Left renal pelvis (tissue), 4 donors: ENCODE measurements at places on chromosomes 3 and 15. TPM values are rescaled to one million over a fixed set of nuclear protein-coding genes. Genes with fewer than 3 reads are reported as not detected.

The STRIT1 gene
- 2.3 TPM for polyA plus RNA-seq

The GOLGA8S gene
- 1.5 TPM for polyA plus RNA-seq

The CEP19 gene
- polyA plus RNA-seq = 5.1 TPM

The PLSCR4 gene
- 117 TPM for polyA plus RNA-seq

The PIK3CA gene
- 31.8 TPM for polyA plus RNA-seq

The INSYN1 gene
- 27.3 TPM for polyA plus RNA-seq

The LAMB2 gene
- polyA plus RNA-seq = 379 TPM

DNA sequence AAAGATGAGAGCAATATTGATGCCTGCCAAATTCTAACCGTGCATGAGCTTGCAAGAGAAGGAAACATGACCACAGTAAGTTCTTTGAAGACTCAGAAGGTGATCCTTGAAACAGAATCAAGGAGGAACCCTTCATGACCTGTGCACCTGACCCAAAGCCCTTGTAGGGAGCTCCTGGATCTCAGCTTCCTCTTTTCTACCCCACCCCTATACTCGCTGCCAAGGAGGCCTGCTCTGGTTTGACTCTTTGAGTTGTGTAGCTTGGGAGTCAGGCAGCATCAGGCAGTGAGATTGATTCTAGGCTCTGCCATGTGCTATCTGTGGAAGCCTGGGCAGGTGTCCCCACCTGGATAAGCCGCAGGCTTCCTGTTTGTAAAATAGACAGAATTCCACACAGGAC, 10.6 kb downstream of the TTC21A start:
- no peak for DNase-seq

GRCh38 chr3:61580982-61581643, 19.7 kb downstream of the PTPRG start:
- no peak for DNase-seq

DNA sequence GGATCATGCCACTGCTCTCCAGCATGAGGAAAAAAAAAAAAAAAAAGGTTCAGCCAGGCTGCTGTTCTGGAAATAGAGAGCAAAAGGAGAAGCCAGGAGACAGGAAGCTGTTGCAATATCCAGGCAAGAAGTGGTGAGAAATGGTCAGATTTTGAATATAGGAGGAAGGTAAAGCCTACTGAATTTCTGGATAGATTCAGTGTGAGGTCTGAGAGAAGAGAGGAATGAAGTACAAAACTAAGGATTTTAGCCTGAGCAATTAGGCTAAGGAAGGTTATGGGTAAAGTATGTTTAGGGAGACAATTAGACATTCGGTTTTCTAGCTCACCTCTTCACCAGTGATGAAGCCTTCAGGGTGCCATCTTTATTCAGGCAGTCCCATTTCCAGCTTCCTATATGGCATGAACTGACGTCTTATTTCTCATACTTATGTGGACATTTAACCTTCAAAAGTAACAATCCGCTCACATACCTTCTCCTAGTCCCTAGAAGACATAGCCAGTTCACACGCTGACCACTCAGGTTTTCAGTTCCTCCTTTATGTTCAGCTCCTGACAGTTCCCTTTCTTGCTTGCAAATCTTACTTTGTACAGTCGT, 57.2 kb downstream of the KIF9 start:
- no peak for DNase-seq

- no peak for DNase-seq
These were observed 72.8 kb downstream of the SLC9A9 start for GRCh38 chr3:143775459-143775858.

DNA sequence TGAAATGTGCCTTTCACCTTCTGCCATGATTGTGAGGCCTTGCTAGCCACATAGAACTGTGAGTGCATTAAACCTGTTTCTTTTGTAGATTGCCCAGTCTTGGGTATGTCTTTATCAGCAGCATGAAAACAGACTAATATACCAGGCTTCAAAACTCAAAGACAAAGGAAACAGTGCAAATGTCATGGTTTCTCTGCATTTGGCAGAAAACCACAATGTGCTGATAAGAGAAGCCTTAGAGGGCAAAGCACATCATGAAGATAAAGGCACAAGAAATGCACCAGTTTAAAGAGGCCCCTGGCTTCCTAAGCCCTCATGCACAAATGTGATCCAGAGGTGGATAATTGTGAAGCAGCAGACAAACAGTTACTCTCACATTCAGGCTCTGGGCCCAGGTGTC, 259.2 kb downstream of the CPNE4 start:
- no peak for DNase-seq

DNA sequence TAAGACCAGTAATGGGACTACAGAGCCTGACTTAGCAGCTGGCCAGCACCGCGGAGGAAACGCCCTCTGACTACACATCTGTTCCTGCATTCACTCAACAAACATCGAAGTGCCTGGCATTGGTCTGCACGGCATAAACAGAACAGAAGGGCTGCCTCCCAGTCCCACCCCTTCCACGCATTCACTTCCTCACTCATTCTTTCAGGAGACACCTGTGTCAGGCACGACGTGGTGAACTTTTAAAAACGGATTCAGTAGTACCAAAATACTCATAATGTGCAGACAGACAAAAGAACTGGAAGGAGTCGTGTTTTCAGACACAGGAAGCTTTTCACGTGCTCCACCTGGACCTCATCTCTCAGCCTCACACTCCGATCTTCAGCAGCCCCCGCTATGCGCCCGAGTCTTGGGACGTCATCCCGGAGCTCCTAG, 123.3 kb downstream of the XXYLT1 start:
- no peak for DNase-seq

DNA sequence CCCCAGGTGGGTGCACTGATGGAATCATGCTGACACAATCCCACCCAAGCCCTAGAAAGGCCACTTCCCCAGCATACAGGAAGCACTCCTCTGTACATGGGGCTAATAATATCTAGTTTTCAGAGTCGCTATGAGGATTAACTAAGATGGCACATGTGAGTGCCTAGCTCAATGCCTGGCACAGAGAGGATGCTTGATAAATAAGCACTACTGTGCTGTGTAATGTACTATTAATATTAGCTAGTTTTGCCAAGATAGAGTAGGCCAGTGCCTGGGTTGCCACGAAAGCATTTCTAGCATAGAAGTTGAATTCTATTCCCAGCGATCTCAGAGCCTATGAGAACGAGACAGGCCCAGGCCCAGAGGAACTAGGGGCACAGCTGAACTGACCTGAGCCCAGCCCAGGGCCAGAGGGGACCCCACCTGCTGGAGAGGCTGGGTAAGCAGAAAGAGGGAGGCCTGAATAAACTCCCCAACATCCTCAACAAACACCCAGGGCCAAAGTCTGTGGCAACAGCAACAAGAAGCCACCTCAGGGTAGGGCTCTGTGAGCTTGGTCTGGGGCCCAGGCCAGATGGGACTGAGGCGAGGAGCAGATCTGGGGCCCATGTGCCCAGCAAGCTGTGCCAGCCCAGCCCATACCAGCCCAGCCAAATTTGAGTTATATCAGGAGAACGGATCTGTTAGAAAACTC, 7.6 kb upstream of the SEMA7A start:
- no peak for DNase-seq

DNA sequence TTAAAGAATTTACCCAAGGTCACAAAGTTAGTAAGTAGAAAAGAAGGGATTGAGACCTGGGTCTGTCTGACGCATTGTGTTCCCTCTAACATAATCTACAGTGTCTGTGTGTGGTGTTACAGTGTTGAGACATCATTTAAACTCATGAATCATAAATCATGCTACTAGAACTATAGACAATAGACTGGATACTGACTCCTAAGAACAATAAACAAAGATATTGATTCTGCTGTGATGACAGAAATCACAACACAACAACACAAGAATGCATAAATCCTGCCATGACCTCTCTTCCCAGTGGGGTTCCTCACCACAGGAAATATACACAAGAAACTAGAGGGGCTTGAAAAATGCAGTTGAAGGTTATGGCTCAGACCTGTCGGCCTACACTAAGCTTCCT, 44.3 kb downstream of the TRIM69 start:
- no peak for DNase-seq

DNA sequence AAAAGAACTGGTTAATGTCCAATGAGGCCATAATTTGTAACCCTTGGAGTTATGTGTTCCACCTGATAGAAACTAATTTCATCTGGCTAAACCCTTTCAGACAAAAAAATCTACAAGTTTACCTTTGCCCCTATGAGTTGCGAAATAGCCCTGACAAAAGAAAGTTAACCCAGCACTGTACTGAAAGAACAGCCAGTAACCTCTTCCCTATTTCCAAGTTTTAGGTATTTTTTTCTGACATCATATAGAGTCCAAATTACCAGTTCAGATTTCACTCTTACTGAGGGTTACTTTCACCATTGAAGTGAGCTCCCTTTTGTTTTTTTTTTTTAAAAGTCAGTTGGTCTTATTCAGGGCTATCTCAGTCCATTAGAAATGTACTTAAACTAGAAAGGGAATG, 42.8 kb upstream of the PTPRG start:
- no peak for DNase-seq

DNA sequence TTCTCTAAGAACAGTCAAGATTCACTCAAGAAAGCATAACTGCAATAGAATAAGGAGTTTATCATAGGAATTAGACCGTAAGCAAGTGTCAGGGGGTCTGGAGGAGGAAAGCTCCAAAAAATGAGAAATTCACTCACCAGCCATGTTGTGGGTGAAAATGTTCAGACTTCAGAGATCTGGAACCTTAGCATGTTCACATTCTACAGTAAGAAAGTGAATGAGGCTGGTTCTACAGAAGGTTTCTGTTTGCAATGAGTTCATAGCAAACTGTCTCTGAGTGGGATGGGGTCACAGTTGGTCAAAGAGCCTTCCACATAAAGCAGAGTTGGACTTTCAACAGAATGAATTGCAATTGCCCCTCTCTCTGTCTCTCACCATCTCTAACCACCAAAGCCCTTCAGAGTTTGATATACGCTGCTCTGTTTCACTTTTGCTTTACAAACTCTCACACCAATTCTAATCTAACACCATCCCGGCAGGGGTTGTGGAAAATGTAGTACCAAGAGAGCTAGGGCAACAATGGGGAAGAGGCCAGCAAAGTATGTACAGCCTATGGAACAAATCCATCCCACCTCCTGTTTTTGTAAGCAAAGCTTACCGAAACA, 581.8 kb upstream of the UBE2E2 start:
- no peak for DNase-seq

- no peak for DNase-seq
These were observed 345.7 kb downstream of the CNTN3 start for GRCh38 chr3:74268753-74269152.

DNA sequence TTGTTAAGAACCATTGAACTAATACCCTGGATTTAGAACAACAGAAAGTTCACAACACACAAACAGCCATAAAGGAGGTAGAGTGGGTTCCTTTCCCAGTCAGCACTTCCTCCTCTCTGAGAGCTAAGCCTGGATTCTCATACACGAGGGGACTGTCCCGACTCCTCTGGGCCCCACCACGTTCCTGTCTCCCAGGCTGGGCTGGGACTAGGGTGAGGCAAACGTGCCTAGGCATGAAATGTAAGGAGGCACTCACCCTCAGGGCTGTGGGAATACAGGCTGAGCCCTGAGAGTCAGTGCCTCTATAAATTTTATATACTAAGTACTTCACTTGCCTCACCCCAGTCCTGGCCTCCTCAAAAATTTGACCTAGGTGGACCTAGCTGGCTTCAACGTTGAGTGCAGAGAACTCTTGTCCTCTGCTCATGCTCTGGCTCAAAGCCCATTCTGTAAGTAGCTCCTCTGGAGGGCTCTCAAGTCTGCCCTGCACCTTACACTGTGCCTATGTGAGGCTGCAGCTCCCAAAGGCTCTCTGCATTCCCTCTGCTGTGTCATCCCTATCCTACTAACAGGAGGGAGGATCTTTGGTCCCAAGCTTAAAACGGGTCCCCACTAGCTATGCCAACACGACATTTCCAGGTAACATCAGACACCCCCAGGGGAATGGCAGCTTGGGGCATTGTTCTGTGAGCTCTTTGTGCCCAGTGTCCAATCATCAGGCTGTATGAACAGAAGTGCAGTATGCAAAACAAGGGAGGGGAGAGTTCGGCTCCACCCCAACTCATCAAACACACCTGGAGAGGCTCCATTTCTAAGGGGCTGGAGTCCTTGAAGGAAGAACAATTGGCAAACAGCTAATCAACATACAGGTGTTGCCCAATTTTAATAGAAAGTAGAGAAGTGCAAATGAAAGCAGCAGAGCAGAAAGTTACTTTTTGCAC, 233.2 kb downstream of the RPLP1 start:
- DNase-seq = no peak

DNA sequence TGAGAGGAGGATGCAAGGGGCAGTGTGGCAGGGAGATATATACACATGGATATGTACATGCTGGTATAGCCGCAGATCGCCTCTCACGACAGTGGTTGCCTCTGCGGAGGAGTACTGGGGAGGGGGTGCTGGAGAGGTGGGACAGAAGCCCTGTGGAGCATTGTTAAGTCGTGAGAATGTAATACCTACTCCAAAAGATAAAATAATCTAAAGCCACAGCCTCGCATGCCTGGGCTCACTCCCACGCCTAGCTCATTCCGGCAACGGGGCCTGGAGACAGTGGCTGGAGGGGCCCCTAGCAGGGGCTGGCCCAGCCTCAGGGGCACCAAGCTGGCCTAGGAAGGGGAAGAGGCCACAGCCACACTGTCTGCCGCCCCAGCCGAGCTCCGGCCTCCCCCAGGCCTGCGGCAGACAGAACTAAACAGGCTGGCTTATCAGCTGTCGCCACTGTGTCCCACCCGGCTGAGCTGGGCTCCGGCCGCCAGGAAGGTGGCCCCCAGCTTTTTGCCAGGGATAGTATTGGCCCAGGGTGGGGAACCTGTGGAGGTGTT, 65.1 kb upstream of the LCTL start:
- no peak for DNase-seq

- DNase-seq = no peak
These were observed 3.0 kb upstream of the GRAMD2A start for GRCh38 chr15:72200395-72201237.

GRCh38 chr15:35115155-35115725, 30.1 kb upstream of the NANOGP8 start:
- no peak for DNase-seq

GRCh38 chr15:84057714-84058331, 177.8 kb upstream of the GOLGA6L4 start:
- DNase-seq = no peak

- DNase-seq = no peak
These were observed 1064.6 kb downstream of the TUSC7 start for GRCh38 chr3:117774130-117774529.

DNA sequence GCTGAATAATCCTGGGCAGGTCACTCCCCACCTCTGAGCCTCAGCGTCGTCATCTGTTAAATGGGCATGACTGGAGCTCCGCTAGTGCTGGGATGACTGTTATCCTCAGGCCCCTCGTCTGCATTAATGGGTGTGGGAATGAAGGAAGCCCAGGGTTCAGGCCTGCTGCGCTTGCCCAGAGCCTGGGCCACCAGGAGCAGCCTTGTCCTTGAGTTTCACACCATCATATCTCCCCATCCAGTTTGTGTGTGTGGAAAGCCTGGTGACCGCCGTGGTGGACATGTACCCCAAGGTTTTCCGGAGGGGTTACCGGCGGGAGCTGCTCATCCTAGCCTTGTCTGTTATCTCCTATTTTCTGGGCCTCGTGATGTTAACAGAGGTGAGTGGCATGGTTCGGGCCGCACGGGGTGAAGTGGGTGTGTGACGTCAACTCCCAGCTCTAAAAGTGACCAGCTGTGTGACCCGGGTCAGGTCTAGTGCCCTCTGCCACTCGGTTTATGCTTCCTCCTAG, 63.5 kb upstream of the SLC6A1 start:
- no peak for DNase-seq

GRCh38 chr15:39887832-39888231, 32.2 kb downstream of the GPR176 start:
- DNase-seq = no peak

- DNase-seq = no peak
These were observed 452.5 kb downstream of the RAP2B start for GRCh38 chr3:153614563-153614962.
